ENCODE measurements at places on chromosomes 6 and 20. TPM values are rescaled to one million over a fixed set of nuclear protein-coding genes. Genes with fewer than 3 reads are reported as not detected.
A peak's percentile ranks its signal among the peaks of the same experiment; 100 is the strongest.

GNAS-AS1 gene
- 1.9 TPM for total RNA-seq

DNA sequence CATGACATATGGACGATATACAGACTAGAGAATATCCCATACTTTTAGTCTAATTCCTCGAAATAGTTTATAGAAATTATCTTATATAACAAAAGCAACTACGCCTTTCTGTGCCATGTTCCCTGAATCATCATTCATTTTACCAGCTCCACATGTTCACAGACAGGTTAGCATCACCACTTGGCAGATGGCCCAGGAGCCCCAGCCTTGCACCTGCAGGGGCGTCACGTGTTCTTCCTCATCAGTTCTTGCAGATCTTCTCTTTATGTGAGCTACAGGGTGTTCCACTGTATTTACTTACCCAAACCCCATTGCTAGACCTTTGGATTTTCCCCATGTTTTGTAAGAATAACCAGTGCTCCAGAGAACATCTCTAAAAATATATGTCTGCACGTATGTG is 12.6 kb upstream of the BNIP5 start:
- H3K27me3 ChIP-seq: peaks cover 35% of the 10 kb centered on the region
- H3K4me3 ChIP-seq: no peak overlapping the region

ECT2L gene
- total RNA-seq: not detected

ALDH5A1 gene
- 11.4 TPM for total RNA-seq

GRCh38 chr6:32152769-32153563 is 975 bp upstream of the PPT2 start:
- peaks cover 38% of the 10 kb centered on the region for H3K27me3 ChIP-seq
- H3K4me1 ChIP-seq: peaks cover 23% of the 10 kb centered on the region
- peaks cover 7% of the 10 kb centered on the region for H3K36me3 ChIP-seq
- no peak for DNase-seq
- H3K4me3 ChIP-seq: peak overlapping the region; percentile 67

DNA sequence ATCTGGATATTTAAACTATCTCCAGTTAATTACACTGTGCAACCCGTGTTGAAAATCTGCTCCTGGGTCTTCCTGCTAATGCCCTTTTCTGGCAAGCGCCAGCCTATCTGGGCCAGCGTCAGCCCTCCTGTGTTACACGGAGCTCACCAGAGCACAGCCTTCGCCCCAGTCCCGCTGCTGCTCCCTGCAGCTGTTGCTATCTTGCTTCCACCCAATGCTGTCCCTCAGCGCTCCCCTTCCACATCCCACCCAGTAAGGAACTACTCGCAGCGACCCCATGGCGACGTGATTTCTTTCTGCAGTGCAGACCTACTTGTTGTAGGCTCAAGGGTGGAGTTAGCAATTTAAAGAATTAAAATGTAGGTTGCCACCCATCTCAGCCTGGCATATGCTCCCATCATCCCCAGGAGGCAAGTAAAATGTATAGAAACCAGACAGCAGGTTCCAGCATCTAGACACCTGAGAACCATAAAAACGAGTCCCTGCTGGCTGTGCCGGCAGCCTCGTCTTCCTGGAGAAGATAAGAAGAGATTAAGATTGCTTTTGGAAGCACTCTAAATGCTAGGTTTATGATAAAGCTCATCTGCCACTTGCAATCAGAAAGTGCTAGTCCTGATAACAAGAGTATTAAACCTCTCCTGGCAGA is 254.3 kb upstream of the FOXQ1 start:
- H3K27ac ChIP-seq: no peak overlapping the region
- no peak overlapping the region for H3K4me3 ChIP-seq
- DNase-seq: no peak
- H3K36me3 ChIP-seq: no peaks in the 10 kb centered on the region
- no peaks in the 10 kb centered on the region for H3K4me1 ChIP-seq

- H3K4me1 ChIP-seq: no peaks in the 10 kb centered on the region
- H3K4me3 ChIP-seq: no peak overlapping the region
- H3K36me3 ChIP-seq: no peaks in the 10 kb centered on the region
These were observed 20.7 kb downstream of the PBOV1 start for GRCh38 chr6:138197570-138197969.

EBF4 gene
- 10.5 TPM for total RNA-seq

DNA sequence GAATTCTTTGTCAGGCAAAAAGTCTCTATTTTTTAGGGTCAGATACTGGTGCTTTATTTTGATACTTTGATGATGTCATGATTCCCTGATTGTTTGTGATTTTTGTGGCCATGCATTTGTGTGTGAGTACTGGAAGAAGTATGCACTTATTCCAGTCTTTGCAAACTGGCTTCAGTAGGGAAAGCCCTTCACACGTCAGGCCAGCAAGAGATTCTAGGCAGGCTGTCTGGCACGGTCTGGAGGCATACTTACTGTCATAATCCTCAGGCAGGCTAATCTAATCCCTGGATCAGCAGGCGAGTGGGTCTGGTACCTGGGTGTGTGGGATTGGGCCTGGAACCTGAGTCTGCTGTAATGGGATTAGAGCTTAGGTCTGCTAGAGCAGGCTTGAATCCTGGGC is 391.8 kb upstream of the MMS22L start:
- H3K4me1 ChIP-seq: no peaks in the 10 kb centered on the region
- peaks cover 6% of the 10 kb centered on the region for H3K27me3 ChIP-seq
- DNase-seq: no peak
- H3K27ac ChIP-seq: no peak overlapping the region
- H3K4me3 ChIP-seq: no peak overlapping the region

HLA-DOA gene
- 0.37 TPM for total RNA-seq

MOG gene
- not detected for total RNA-seq

GRCh38 chr6:54335871-54336270 is 27.6 kb downstream of the TINAG start:
- H3K4me3 ChIP-seq: no peak overlapping the region
- no peaks in the 10 kb centered on the region for H3K27me3 ChIP-seq
- no peaks in the 10 kb centered on the region for H3K36me3 ChIP-seq
- DNase-seq: no peak
- H3K4me1 ChIP-seq: no peaks in the 10 kb centered on the region
- H3K27ac ChIP-seq: no peak overlapping the region

- H3K27ac ChIP-seq: no peak overlapping the region
- no peak overlapping the region for H3K4me3 ChIP-seq
- H3K27me3 ChIP-seq: peaks cover 14% of the 10 kb centered on the region
These were observed 110.1 kb downstream of the KIF13A start for GRCh38 chr6:17877196-17877894.

- no peak overlapping the region for H3K4me3 ChIP-seq
- DNase-seq: no peak
- H3K4me1 ChIP-seq: peaks cover 17% of the 10 kb centered on the region
- peaks cover 13% of the 10 kb centered on the region for H3K27me3 ChIP-seq
- no peaks in the 10 kb centered on the region for H3K36me3 ChIP-seq
- H3K27ac ChIP-seq: peak overlapping the region; percentile 69
These were observed 1323.0 kb upstream of the GJE1 start for GRCh38 chr6:140809694-140810101.

- H3K27me3 ChIP-seq: no peaks in the 10 kb centered on the region
- no peak overlapping the region for H3K4me3 ChIP-seq
- no peak for DNase-seq
- no peaks in the 10 kb centered on the region for H3K4me1 ChIP-seq
- no peak overlapping the region for H3K27ac ChIP-seq
These were observed 258.8 kb downstream of the GMDS start for GRCh38 chr6:1986454-1987243.

NPBWR2 gene
- not detected for total RNA-seq

SLC17A3 gene
- total RNA-seq: 1.6 TPM

GRCh38 chr6:123091896-123092271 is 95.8 kb downstream of the CLVS2 start:
- no peaks in the 10 kb centered on the region for H3K4me1 ChIP-seq
- no peaks in the 10 kb centered on the region for H3K36me3 ChIP-seq
- no peak for DNase-seq
- H3K4me3 ChIP-seq: no peak overlapping the region

- peaks cover 94% of the 10 kb centered on the region for H3K36me3 ChIP-seq
- H3K4me1 ChIP-seq: peaks cover 95% of the 10 kb centered on the region
- H3K27ac ChIP-seq: peak overlapping the region; percentile 95
These were observed 140.3 kb downstream of the NFATC2 start for GRCh38 chr20:51402201-51402600.

DNA sequence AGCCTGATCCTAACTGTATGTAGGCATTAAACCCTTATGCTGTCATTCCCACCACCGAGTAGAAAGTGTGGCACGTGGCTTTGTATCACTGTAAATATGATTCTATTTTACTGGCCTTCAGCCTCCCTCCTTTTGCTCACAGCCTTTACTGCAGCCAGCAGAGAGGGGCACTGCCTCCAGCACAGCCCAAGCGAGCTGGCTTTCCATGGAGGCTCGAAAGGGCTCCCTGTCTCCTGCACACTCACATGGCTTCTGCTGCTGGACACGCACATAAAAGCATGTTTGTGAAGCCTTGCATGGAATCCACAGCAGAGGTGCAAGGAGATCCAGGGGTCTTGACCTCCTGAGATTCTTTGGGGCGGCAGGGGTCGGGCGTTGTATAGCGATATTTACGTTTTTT is 51.3 kb downstream of the RNASET2 start:
- H3K4me3 ChIP-seq: no peak overlapping the region
- no peaks in the 10 kb centered on the region for H3K36me3 ChIP-seq
- H3K4me1 ChIP-seq: peaks cover 26% of the 10 kb centered on the region
- H3K27ac ChIP-seq: no peak overlapping the region
- DNase-seq: no peak
- H3K27me3 ChIP-seq: no peaks in the 10 kb centered on the region

TINAG gene
- not detected for total RNA-seq

DNA sequence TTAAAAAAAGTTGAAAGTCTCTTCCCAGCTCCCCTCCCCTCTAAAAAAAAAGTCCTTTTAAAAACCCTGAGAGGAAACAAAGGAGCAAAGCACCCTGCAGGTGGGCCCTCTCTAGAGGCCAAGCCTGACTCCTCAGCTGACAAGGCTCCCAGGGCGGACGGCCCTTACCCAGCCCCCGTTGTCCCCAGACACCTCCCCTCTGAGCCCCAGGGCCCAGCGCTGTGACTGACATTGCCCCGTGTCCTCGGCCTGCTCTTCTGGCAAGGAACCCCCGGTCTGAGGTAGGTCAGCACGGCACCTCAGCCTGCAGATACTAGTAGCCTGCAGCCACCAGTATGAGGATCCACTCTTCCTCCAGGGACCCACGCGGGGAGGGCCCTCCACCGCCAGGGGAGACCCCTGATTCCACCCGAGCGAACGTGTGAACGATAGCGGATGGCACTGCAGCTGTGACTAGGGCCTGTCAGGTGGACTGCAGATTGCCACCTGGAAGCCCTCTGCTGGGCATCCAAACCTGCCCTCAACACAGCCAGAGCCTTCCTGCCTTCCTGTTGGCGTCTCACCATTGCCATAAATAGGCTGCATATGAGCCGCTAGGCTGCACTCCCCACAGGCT is 34.2 kb downstream of the FOXC1 start:
- H3K27ac ChIP-seq: no peak overlapping the region
- H3K4me3 ChIP-seq: no peak overlapping the region
- no peaks in the 10 kb centered on the region for H3K36me3 ChIP-seq
- DNase-seq: no peak
- H3K4me1 ChIP-seq: no peaks in the 10 kb centered on the region

DNA sequence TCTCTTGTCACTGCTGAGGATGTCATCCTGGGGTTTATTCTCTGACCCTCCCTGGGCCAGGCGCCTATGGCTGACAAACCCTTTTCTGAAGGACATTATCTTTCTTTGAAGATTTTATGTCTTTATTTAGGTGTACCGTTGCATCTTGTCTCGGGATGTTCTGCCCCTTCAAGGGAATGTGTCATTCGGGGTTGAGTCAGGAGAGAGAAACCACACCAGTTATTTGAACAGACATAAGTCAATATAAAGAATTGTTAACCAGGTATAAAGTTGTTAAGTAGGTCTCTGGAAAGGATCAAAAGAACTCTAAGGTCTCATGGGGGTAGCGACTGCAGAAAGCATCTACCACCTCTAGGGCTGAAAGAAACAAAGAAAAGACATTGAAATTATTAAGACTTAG is 8.2 kb upstream of the ELMO2 start:
- peaks cover 8% of the 10 kb centered on the region for H3K4me1 ChIP-seq
- DNase-seq: no peak
- no peak overlapping the region for H3K4me3 ChIP-seq
- H3K36me3 ChIP-seq: no peaks in the 10 kb centered on the region
- H3K27ac ChIP-seq: no peak overlapping the region

DNA sequence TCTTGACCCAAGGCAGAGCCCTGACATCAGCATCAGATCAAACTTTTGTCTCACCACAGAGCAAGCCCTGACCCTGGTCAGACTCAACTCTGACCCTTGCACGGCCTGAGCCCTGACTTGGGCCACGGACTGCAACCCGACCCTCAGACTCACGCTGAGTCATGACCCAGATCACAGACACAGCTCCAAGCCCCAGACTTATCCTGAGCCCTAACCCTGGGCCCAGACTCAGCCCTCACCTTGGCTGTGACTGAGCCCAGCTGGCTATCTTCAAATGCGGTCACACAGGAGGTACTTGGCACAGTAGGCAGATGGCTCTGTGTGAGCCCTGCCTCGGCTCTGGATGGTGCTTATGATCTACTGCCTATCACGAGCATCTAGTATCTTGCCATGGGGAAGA is 602.3 kb downstream of the PTPRT start:
- H3K36me3 ChIP-seq: no peaks in the 10 kb centered on the region
- no peak overlapping the region for H3K27ac ChIP-seq
- no peaks in the 10 kb centered on the region for H3K4me1 ChIP-seq
- H3K27me3 ChIP-seq: no peaks in the 10 kb centered on the region
- no peak for DNase-seq

C20orf173 gene
- not detected for total RNA-seq

HSPA12B gene
- not detected for total RNA-seq

GRCh38 chr20:51695574-51696303 is 72.5 kb downstream of the ATP9A start:
- peaks cover 21% of the 10 kb centered on the region for H3K4me1 ChIP-seq
- peaks cover 8% of the 10 kb centered on the region for H3K27me3 ChIP-seq
- no peak for DNase-seq
- peaks cover 3% of the 10 kb centered on the region for H3K36me3 ChIP-seq
- H3K27ac ChIP-seq: peak overlapping the region; percentile 72
- H3K4me3 ChIP-seq: peak overlapping the region; percentile 56

- peaks cover 2% of the 10 kb centered on the region for H3K36me3 ChIP-seq
- H3K27me3 ChIP-seq: no peaks in the 10 kb centered on the region
- DNase-seq: no peak
- peaks cover 4% of the 10 kb centered on the region for H3K4me1 ChIP-seq
These were observed 221.3 kb downstream of the FARS2 start for GRCh38 chr6:5482619-5483018.
